ENCODE measurements at places on chromosomes 7 and 10.

DNA sequence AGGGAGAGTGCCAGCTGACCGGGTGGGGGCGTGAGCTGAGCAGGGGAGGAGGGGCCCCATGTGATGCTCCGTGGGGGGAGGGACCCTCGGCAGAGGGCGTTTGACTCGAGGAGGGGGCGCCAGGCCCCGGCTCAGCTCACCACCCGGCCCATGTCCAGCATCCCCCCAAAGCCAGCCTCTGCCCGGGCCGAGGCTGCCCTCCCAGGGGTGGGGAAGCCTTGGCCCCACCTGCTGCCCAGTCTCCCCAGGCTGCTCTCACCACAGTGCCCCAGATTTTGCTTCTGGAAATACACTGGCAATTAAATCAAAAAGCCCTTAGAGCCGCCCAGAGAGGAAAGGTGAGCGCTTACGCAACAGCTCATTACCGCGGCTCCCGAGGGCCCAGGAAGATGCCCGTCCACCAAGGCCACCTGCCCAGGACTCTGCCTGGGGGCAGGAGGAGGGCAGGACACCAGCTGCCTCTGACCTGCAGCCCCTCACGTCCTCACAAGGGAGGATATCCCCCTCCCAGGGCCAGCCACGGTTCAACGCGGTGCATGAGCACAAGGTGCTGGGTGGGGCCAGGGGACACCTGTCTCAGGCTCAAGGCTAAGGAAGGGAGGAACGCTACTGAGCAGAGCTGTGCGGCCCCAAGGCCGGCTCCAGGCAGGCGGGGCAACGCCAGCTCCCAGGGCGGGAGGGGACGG lies 70.0 kb upstream of the INPP5A start:
- DNase-seq: no peak

GRCh38 chr7:155995183-155995612 lies 182.9 kb upstream of the SHH start:
- no peak for DNase-seq

DNA sequence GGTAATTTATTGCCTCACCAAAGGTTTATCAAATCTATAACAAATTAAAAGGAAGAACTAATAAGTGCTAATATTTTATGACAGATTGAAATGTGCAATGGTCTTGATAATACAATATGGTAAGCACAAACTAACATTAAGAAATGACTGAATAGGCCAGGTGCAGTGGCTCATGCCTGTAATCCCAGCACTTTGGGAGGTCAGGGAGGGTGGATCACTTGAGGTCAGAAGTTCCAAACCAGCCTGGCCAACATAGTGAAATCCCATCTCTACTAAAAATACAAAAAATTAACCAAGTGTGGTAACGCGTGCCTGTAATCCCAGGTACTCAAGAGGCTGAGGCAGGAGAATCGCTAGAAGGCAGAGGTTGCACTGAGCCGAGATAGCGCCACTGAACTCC lies 3.5 kb downstream of the MTPAP start:
- no peak for DNase-seq

DNA sequence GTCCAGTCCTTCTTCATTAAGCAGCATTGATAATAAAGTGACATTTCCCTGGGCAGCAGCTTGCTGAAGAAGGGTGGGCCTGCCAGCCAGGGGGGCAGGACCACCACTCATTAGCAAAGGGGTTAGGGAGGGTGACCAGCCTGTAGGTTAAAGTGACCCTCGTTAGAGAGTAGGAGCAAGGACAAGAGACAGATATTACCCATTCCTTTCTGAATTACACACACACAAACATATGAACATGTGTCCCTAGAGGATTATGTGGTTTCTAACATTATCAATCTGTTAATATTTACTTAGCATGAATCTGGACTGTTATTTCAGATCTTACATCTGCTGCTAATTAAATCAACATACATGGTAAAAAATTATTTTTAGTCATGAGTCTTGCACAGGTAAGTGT lies 88.9 kb downstream of the CTTNBP2 start:
- no peak for DNase-seq

- DNase-seq: no peak
Measured at GRCh38 chr7:152527610-152528032, 91.8 kb upstream of the KMT2C start.

- DNase-seq: peak; percentile 62
Measured at GRCh38 chr7:102279537-102280400, 6.9 kb upstream of the SH2B2 start.

GRCh38 chr7:159115601-159116501 lies 28.8 kb downstream of the VIPR2 start:
- no peak for DNase-seq

DNA sequence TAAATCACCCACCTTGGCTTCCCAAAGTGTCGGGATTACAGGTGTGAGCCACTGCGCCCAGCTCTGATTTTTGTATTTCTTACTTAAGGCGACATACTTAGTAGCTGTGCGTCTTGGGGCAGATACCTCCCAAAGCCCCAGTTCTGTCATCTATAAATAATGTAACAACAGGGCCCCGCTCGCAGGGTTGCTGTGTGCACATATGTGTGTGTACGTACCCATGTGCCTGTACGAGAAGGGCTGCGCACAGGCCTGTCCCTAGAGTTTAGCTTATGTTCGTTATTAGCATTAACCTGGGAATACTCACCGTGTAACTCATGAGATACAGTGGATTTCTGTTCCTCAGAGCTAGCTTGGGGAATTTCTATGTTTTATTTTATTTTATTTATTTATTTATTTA lies 103.6 kb downstream of the CUX1 start:
- DNase-seq: no peak

DNA sequence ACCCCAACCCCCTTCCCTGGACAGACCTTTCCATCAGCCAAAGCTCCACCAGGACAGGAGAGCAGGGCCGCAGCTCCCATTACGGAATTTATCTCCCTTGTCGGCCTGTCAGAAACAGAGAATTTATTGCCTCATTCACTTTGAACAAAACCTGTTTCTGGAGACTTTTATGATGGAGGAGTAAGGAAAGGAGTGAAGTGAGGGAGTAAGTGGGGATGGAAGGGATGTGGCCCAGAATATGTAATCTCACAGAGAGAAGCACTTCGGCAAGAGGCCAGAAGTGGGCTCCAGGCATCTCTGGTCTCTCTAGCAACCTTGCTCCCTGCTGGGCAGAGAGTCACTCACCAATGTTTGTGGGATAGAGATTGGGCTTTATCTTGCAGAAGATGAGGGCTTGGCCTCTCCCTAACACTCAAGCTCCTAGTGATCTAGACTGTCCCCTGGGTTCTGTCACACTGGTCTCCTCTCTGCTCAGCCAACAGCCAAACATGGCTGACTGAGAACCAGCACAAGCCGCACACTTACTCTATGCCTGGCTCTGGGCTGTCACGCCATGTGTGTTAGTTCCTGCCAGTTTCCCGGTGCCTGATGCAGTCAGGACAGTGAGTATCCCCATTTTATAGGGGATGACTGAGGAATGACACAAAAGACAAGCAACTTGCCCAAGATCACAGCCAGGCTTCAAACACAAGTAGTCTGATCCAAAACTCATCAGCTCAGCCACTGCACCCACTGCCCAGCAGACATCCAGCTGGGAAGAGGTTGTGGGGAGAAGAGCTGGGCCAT lies 149.4 kb upstream of the ZMIZ1 start:
- DNase-seq: no peak

DNA sequence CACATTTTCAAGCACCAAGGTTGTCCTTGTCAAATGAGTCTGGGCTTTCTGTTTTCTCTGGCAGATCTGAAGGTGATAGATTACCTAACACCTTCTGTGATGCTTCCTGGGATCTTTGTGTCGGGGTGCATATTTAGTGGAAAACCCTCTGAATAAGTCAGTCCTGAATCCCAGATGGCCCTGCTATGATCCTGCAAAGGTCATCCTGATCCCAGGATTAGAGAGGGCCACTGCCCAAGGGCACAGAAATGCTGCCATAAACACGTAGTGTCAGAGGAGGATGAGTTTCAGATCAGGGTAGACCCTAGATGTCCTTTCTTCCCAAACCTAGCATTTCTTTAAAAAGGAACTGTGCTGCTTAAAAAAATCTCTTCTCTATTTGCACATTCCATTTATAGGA lies 19.0 kb downstream of the AGR2 start:
- no peak for DNase-seq

- no peak for DNase-seq
Measured at GRCh38 chr7:135383525-135384175, 126.3 kb downstream of the CNOT4 start.

- no peak for DNase-seq
Measured at GRCh38 chr10:112926906-112927688, 22.9 kb upstream of the TCF7L2 start.

- no peak for DNase-seq
Measured at GRCh38 chr7:162632-163297, 29.6 kb upstream of the FAM20C start.

- peak; percentile 53 for DNase-seq
Measured at GRCh38 chr7:111274857-111275256, 183.9 kb downstream of the LRRN3 start.

GRCh38 chr7:46811529-46811928 lies 770.4 kb downstream of the TNS3 start:
- peak; percentile 84 for DNase-seq

DNA sequence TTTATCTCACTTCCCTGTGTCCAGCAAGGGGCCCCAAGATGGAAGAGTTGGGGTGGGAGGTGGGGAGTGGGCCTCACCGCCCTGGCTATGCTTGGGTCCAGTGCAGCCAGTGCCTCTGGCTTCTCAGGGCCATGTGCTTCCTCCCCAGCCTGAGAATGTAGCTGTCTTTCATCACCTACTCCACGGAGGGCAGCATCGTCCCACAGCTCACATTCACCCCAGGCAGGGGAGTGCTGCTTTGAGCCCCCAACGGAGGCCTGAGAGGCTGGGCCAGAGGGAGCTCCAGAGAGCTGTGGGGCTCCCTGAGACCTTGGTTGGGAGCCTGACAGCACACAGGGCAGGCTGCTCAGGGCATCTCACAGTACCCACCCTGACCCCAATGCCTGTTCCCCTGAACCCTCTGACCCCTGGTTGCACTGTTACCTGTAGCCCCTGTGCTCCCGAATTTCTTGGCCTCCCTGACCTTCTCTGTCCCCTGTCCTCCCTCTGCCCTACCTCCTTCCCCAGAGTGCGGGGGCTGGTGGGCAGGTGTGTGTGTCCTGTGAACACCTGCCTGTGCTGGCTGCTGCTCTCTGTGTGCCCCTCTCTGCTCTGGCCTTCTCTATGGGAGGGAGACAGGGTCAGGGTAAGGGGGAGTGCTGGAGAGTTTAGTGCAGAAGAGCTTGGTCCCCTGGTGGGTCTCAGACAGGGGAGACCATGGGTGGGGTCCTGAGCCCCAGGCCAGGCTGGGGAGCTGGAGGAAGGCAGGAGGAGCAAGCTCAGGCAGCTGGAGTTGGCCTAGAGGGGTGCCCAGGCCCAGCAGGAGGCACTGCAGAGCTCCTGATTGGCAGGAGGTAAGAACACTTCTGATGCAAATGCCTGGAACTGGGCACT lies 19.6 kb upstream of the ZNF488 start:
- peak; percentile 39 for DNase-seq

GRCh38 chr7:67402280-67402679 lies 405.6 kb downstream of the TYW1 start:
- DNase-seq: no peak

DNA sequence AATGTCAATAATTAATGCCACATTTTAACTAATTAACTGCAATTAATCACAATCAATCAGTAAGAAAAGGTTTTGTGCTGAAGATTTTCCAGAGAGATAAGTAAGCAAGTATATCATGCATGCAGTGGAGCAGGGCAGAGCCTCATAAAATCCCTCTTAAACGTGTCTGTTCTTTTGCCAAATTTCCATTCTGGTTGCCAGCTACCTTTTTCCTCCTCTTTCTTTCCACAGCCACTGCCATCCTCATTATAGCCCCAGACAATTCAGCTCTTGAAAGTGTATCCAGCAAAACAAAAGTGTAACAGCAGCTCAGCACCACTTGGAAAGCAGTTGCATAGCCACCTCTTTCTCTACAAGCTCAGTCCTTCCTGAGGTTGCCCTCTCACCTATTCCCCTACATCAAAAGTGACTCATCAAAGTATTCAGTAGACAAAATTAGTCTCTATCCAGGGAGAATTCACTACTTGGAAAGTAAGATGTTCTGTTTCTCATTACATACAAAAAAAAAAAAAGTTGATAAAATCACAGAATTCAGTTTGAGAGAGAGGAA lies 26.9 kb upstream of the EPHB6 start:
- DNase-seq: no peak

GRCh38 chr7:68892236-68892635 lies 706.0 kb upstream of the AUTS2 start:
- no peak for DNase-seq

- DNase-seq: peak; percentile 20
Measured at GRCh38 chr10:129626796-129627435, 159.9 kb downstream of the MGMT start.

- DNase-seq: peak; percentile 64
Measured at GRCh38 chr10:22148961-22149360, 68.9 kb downstream of the EBLN1 start.

- no peak for DNase-seq
Measured at GRCh38 chr10:88194041-88194887, 330.8 kb downstream of the PTEN start.

- peak; percentile 49 for DNase-seq
Measured at GRCh38 chr7:40833888-40834234, 699.1 kb downstream of the SUGCT start.

DNA sequence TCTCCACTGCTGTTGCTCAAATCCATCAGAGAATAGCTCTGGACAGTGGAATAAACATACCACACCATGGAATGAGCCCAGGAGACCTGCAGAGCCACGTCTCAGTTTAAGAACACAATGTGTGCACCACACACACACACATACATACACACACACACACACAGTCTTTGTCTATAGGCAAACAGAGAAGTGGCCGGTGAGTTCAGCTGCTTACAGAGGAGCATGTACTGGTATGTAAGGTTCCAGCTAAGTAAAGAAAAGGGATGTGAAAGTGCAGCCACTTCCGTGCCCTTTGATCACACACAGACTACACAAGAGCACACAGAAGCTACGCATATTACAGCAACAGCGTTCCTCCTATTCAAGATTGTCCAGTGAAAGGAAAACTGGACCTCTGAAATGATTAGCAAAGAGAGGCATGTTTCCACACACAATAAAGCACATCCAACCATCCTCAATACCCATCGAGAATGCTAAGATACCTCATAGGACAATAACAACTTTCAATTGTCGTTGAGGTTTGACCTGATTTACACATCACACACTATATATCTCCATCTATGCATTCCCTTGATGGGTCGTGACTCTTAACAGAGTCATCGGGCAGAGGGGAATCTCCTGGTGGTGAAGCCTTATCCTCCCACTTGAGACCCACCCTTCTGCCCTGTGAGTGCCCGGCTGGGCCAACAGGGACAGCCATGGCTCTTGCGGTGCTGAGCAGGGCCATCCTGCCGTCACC lies 23.6 kb downstream of the SLC35B4 start:
- DNase-seq: no peak

GRCh38 chr7:34309116-34309515 lies 348.9 kb upstream of the NPSR1 start:
- DNase-seq: no peak

- peak; percentile 19 for DNase-seq
Measured at GRCh38 chr10:104090611-104091010, 4.9 kb upstream of the COL17A1 start.

- no peak for DNase-seq
Measured at GRCh38 chr7:150842018-150842417, 10.3 kb upstream of the AOC1 start.

GRCh38 chr7:4270941-4271715 lies 411.0 kb upstream of the FOXK1 start:
- DNase-seq: no peak
